ENCODE measurements at places on chromosomes 1 and 21.

GRCh38 chr1:178566187-178566586 lies 53.3 kb downstream of the TEX35 start:
- DNase-seq, result no peak

DNA sequence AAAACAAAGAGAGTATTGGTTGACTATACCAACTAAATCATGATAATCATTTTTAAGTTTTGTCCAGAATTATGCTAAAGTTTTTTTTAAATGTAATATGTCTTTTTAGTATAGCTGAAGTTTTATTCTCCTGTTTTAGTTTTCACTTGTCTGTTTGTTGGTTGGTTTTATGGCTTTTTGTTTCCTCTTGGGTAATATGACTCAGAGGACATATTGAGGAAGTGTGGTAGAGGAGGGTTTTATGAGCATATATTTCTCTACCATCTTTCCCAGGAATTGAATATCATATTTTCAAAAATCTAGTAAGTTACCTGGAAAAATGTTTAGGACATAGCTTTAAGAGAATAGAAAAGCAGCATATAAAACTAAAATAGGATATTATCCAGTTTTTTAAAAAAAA lies 68.6 kb upstream of the MCOLN3 start:
- no peak for DNase-seq

DNA sequence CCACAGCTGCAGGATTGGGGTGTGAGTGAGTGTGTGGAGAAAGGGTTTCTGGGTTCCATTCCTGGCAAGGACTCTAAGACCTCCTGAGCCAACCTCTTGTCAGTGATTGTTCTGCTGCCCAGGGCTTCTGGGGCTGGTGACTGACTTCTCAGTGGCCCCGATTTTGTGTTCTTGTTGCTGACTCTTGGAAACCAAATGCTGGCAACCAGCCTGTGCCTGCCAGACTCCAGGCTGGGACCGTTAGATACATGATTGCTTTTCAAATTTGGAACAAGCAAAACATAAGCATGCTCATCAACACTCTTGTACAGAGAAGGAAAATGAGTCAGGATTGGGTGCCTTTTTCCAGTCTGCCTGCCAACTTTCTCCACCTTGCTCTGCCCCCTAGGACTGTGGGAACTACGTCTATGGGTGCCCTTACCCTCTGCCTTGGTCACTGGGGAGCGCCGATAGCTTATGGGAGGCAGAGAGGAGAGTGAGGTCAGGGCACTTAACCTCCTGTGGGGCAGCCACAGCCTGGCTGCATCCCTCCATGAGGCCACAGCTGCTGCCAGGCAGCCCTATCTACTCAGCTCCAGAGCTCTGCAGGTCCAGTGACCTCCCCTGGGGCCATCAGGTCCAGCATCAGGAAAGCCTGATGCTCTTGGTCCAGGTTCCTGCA lies 39.3 kb upstream of the EPS8L3 start:
- DNase-seq, result no peak

DNA sequence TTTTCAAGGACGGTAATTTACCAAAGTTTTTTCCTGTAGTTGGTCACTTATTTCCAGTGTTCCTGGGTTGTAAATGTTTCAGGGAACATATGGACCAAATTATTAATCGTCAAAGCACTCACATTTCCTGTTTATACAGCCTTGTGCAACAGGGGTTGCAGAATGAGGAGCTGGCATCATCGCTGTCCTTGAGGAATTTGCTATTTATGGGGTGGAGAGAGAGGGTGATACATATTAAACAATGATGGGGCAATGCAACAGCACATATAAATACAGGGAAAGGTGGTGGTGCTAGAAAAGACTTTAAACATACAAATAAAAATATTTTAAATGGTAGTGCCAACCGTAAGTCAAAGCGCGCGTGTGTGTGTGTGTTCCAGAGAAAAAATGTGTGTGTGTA lies 369.8 kb downstream of the NPHP4 start:
- DNase-seq, result no peak

DNA sequence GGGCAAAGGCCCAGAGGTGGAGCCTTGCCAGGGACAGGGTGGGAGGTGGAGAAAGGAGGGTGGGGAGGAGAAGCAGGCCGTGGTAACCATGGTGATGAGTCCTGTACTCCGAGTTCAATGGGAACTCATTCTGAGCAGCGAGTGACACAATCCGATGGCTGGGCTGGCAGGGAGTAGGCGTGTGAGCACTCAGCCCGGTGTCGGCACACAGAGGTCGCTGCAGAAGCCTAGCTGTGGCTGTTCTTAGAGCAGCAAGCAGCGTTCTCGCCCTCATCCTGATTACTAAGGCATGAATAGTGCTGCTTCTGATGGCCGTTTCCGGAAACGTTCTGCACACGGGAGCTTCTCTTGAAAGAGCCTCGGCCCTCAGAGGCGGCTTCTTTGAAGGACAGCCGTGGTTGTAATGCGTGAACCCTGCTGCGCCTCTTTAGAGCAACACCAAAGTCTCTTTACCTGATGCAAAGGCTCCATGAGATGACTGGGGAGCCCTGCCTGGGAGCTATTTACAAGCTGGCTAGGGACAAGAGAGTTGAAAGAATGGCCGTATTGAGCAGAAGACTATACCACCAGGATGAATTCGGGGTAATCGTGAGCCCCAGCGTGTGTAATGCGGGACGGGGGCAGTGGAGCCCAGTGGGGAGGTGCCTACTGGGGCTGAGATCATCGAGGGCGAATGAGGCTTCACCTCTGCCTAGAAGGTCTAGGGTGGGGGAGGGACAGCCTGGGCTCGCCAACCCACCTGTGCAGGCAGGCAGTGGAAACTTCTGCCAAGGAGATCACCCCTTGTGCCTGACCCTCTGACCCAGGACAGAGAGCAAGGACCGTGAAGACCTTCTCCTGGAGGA lies 72.8 kb upstream of the PAX7 start:
- no peak for DNase-seq

DNA sequence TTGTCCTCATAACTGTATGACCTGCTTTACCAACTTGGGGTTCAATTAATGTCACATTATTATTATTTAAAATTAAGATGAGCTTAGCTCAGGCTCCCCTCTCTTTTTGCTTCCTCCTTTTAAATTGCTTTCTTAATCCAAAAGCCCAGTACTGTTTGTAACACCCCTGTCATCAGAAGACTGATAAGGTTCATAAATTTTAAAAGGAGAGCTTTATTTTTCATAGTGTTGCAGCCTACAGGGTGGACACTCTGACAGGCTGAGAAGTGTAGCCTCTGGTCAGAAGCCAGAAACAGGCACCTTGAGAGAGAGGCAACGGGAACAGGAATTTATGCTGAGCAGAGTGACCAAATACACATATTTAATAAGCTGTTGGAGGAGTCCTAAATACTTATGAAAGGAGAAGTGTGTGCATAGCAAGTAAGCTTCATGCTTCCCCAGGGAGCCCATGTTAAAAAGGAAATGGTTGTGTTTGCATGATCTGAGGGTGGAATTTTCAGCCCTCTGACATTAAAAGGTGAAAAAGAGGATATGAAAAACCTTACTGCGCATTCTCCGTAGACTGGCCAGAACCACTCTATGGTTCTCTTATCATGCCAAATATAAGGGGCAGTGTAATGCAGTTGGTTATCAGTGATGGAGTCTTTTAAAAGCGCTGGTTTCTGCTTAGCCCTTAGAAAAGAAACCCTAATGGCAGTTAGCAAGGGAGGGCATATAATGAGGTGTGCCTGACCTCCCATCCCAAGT lies 30.5 kb upstream of the FGGY start:
- DNase-seq, result no peak

DNA sequence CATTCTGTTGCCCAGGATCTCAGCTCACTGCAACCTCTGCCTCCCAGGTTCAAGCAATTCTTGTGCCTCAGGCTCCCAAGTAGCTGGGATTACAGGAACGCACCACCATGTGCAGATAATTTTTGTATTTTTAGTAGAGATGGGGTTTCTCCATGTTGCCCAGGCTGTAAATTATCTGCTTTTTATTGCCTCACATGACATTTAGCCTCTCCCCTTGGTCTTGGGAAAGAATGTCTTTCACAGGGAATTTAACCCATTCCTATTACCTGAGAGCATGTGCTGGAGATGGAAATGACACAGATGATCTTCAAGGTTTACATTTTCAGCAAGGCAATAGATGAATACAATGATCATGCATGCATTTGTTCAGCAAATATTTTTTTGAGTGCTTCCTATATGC lies 75.8 kb downstream of the NID1 start:
- DNase-seq, result no peak

GRCh38 chr1:166176416-166176815 lies 9.6 kb upstream of the FAM78B start:
- no peak for DNase-seq

DNA sequence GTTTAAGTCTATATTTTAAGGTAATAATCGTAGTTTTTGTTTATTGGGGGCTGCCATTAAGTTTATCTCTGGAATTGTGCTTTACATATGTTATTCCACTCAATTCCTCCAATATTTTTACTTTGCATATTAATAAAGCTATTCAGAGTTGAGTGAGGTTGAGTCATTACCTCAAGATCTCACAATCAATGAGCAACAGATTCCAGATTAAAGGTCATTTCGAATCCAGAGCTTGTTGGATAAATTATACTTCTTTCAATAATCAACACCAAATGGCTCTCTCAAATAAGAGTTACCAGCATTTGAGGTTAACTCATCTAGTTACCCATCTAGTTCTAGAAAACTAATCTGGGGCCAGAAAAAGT lies 16.7 kb downstream of the RGS4 start:
- DNase-seq, result no peak
